ENCODE measurements at places on chromosomes 2 and 18.

DNA sequence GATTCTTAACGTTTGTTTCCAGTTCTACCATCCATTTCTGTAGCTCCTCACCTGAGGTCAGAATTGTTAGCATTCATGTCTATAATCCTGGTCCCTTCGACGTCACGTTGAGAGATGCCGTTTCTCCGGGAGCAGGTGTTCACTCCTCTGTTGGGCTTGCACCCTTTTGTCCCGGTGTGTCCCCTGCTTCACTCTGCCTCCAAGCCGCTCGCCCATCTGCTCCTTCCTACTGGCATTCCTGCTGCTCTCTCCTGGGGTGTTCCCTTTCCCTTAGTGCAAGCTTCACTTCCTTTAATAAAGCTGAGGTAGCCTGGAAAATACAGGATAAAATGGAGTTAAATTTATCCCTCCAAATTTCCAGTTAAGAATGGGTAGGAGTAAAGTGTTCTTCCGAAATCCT lies 61.9 kb upstream of the CABYR start:
- no peak for DNase-seq

DNA sequence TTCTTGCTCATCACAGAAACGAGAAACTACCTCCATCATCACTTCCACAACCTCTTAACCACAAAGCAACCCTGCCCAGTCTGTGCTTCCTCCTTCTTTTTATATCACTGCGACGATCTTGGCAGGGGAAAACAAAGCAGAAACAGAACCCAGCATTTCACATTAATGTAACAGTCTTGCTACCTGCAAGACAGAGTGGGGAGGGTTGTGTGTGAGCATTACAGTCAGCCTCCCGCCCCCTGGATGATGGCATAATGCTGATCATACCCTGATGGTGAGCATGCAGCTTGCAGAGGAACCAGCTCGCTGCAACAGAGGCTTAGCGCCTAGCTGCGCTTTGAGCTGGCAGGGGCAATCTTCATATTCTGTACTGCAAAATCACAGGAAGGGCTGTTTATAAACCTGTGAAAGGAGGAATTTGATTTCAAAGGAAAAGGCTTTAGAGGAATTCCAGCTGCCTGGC lies 376.1 kb downstream of the IRS1 start:
- DNase-seq = peak; percentile 17

- DNase-seq = no peak
These were observed 37.5 kb downstream of the TCF4 start for GRCh38 chr18:55550471-55550870.

- DNase-seq = no peak
These were observed 6.3 kb upstream of the CHN1 start for GRCh38 chr2:175011505-175011904.

- no peak for DNase-seq
These were observed 25.6 kb downstream of the ZNF236 start for GRCh38 chr18:76847916-76848315.

GRCh38 chr2:239765076-239765845 lies 259.9 kb downstream of the NDUFA10 start:
- no peak for DNase-seq

GRCh38 chr18:74261053-74261713 lies 30.6 kb downstream of the CYB5A start:
- no peak for DNase-seq

GRCh38 chr2:136059036-136059472 lies 58.9 kb downstream of the CXCR4 start:
- DNase-seq = no peak

GRCh38 chr2:212854116-212854515 lies 297.3 kb downstream of the IKZF2 start:
- no peak for DNase-seq

- no peak for DNase-seq
These were observed 11.7 kb upstream of the SCRN3 start for GRCh38 chr2:174383796-174384195.

- no peak for DNase-seq
These were observed 66.3 kb upstream of the RMDN2 start for GRCh38 chr2:37858725-37859267.

DNA sequence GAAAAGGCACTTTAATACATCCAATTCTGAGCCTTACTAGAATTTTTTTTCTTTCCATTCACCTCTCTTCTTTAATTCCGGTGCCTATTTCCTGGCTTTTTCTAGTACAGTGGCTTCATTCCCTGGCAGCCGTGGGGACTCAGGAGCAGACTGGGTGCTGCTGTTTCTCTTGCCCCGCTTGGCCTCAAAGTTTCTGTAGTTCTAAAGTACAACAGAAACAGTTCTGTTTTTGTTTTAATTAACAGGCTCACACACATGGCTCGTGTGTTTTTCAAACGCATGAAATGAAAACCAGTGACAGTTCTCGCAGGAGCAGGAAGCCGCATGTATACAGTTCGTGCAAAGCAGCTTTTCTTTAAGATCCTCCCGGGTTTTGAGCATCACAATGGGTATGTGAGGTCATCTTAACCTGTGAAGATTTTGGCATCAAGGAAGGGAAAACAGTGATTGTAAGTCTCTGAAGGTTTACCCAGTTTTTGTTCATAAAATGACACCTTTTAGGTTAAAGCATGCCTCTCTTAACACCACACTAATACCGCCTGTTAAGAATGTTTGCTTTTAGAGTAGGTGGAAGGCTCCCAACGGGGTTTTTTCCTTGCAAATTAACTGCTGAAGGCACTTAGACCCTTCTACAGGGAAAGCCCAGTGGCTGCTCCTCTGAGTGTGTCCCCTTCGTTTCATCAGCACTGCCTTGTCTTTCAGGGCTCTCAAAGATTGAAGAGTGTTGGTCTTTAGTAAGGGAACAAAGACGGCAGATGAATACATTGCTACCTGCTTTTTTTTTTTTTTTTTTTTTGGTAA lies 5.8 kb downstream of the FZD7 start:
- no peak for DNase-seq

- no peak for DNase-seq
These were observed 35.3 kb downstream of the RAB31 start for GRCh38 chr18:9743200-9744016.

GRCh38 chr2:161232571-161232970 lies 72.3 kb downstream of the TANK start:
- no peak for DNase-seq

GRCh38 chr18:9184998-9185613 lies 48.5 kb downstream of the ANKRD12 start:
- no peak for DNase-seq

GRCh38 chr2:239269916-239270315 lies 130.9 kb downstream of the HDAC4 start:
- no peak for DNase-seq

- no peak for DNase-seq
These were observed 22.2 kb upstream of the EPC2 start for GRCh38 chr2:148622366-148622765.

- no peak for DNase-seq
These were observed 89.7 kb downstream of the CRIM1 start for GRCh38 chr2:36445185-36445866.

DNA sequence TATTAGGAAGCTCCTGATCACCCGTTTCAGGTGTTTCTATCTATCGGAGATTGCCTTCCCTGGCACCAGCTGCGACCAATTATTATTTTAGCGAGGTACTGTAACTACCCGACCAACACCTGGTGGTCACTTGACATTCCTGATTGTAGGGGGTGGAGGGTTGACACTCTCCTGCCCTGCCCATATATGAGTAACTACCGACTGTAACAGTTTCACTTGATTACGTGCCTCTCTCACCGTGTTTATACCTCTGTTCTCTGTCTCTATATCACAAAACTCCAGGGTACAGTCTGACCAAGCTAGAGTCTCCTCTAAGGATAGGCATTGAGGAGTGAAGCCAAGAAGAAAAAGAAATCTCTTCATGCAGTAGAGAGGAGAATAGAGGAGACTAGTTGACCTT lies 268.0 kb upstream of the LRATD1 start:
- no peak for DNase-seq

DNA sequence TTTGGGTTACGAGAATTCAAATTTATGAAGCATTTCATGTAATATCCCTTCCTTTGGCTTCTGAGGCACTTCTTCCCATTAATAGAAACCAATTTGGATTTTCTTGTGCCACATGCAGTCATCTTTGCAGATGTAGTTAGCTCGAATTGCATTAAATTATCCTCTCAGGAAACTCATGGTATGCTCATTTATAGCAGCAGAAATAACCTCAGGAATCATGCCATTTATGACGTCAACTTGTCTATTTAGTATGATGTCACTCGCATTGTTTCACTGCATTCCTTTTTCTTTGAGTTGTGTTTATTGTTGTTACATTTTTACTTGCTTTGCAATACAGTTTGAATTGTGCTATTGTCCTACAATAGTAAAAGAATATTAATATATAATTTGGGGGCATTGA lies 163.8 kb downstream of the RBM43 start:
- no peak for DNase-seq

GRCh38 chr2:217954051-217954450 lies 48.7 kb downstream of the TNS1 start:
- DNase-seq = no peak

DNA sequence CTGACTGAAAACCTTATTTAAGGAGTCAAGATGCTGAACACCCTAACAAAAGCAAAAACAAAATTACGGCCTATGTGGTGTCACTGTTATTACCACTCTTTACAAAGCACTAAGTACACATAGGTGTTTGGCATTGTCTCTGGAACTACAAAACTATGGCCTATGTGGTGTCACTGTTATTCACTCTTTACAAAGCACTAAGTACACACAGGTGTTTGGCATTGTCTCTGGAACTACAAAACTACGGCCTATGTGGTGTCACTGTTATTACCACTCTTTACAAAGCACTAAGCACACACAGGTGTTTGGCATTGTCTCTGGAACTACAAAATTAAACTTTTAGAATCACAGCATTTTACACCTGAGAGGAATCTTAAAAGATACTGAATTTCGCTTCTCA lies 47.4 kb downstream of the SLC35F5 start:
- no peak for DNase-seq

GRCh38 chr2:85846411-85846810 lies 42.4 kb downstream of the ST3GAL5 start:
- DNase-seq = no peak

- no peak for DNase-seq
These were observed 103.3 kb downstream of the EXOC6B start for GRCh38 chr2:72722492-72723070.

GRCh38 chr2:10518470-10519393 lies 70.6 kb upstream of the ODC1 start:
- DNase-seq = no peak

DNA sequence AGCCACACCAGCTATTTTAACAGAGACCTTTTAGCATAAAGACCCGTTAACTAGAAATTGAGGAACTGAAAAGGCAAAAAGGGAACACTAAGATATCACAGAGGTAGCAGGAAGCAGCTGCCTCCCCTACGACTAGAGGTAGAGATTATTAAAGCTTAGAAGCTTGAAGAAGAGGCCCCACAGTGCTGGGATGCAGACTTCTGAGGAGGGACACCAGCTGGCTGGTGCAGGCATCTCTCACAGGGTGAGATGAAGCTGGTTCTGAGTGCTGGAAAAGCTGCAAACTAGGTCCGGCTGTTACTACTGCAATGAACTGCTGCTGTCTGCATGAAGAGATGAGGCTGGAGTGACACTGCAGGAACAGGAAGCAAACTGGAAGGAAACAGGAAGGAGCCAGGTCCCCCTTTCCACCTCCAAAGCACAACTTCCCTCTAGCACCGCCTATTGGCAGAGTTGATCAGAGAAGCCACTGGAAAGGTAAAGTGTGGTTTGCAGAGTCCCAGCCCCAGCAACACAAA lies 61.2 kb upstream of the MRPS9 start:
- DNase-seq = no peak

GRCh38 chr2:218255446-218255845 lies 5.4 kb upstream of the GPBAR1 start:
- no peak for DNase-seq

- no peak for DNase-seq
These were observed 131.0 kb downstream of the NFATC1 start for GRCh38 chr18:79526468-79527460.

DNA sequence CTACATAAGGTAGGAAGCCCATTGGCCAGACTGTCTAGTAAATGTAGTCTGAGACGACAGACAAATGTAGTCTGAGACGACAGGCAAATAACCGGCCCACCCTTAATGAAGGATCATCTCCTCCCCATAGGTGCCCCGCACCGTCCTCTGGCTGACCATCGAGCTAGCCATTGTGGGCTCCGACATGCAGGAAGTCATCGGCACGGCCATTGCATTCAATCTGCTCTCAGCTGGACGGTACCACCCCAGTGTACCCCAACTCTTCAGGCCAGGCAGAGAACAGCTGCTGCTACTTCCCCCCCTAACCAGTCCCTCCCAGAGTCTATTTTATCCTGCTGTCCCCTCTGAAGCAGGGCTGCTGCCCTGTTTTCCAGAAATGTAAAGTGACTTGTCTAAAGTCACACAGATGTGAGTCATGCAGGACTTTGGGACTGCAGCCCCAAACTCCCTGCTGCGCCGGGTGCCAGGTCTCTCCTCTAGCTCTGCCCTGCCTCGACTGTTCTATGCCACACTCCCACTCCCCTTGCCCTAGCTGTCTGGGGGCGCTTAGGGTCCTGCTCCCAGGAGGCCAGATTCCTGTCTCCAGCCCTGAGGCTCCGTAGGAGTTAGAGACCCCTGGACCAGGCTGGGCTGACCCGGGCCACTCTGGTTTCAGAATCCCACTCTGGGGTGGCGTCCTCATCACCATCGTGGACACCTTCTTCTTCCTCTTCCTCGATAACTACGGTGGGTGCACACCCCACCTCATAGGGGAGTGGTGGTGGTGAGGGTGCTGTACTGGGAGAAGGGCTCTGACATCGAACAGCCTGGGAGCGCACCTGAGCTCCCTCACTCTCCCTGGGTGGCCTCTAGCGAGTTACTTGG lies 4.7 kb downstream of the SLC11A1 start:
- no peak for DNase-seq

DNA sequence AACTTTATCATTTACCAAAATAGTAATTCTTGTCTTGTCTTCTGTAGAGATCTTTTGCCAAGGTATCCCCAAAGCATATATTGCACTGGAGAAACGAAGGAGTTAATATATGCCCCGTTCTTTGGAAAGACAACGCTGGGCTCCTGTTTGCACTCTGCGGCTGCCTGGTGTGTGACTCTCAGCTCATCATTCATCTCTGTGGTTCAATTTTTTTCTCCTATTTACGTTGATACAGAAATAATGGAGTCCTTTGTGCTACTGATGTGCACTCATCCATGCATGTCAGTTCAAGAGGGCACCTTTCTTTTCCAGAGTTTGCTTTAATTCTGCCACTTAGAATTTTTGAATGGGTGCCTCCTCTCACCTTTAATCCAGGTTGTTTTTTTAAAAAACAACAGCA lies 655.5 kb downstream of the DCDC2C start:
- no peak for DNase-seq

Measured in midbrain (tissue), 1 donor.